ENCODE measurements at places on chromosomes 3 and 15.
A peak's percentile ranks its signal among the peaks of the same experiment; 100 is the strongest.

DNA sequence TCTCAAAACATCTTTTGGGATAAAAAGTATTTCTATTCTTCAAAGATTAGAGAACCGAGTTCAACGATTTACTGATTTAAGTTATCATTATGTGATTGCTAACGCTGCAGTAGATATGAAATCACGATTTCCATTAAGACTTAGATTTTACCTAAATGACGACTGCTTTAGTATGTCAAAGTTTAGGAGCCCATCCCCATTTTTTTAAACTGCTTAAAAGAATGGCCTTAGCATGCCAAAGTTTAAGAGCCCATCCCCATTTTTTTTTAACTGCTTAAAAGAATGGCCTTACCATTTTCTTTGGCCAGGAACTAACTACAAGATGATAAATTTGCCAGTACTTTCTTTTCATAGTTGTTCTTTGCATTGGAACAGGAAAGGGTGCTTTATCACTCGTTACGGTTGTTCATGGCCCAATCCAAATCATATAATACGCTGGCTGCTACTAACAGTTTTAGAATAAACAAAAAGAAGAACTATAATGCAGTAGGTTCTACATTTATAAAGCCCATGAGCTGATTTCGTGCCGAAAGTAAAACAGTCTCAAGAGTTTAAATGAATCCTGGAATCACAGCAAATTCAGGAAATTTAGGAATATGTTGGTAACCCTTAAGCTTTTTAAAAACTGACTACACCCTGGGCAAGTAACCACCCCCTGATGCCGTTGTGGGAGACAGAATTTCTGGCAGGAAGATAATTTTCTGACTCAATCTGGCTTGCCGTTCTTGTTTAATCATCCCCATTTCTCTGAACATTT is 869 bp upstream of the TSC22D2 start:
- no peak for DNase-seq

DNA sequence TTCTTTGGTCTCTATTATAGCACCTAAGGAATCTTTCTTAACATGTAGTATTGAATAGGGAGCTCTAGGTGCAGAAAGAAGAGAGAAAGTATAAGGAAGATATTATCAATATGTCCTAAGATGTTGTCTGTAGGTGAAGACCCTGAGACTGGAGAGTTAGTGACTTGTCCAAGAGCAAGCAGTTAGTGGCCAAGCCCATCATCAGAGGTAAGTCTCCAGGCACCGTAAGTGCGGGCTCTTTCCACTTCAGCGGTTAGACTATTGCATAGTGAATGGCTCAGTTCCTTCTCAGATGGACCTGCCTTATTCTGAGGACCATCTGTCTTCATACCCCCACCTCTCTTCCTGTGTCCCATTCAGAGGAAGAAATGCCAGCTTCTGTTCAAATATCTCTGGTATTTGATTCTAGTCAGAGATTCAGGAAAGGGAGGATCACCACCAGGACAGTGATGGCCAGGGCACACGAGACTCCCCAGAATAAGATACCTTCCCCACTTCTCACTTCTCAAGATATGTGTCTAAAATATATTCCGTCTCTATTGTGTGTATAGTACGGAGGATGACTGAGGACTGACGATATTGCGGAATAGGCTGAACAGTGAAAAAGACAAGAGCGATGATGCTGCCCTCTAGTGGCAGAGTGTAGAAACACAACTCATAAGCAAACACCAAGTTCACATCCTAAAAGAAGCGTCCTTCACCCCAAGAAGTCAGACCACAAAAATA is 19.1 kb upstream of the ADGRG7 start:
- peak; percentile 47 for DNase-seq

GRCh38 chr15:55652359-55652758 is 64.2 kb upstream of the PYGO1 start:
- DNase-seq: no peak

DNA sequence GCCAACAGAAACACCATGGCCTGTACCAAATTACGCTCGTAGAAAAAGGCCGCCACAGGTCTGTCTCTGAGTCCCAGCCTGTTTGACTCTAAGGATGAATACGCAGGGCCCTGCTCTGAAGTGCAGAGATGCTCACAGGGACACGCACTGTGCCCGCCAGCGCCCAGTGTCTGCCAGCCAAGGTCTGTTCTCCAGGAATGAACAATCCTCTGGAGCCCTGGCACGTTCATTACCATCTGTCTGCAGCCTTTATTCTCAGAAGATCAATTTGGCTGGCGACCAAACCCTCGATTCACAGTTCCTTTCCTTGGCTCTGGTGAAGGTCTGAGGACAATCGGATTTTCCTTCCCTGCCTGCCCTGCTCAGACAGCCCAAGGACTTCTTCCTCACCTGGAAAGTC is 66.3 kb downstream of the NIPA2 start:
- DNase-seq: no peak

- no peak for DNase-seq
These were observed 23.0 kb upstream of the COPG1 start for GRCh38 chr3:129226374-129226773.

DNA sequence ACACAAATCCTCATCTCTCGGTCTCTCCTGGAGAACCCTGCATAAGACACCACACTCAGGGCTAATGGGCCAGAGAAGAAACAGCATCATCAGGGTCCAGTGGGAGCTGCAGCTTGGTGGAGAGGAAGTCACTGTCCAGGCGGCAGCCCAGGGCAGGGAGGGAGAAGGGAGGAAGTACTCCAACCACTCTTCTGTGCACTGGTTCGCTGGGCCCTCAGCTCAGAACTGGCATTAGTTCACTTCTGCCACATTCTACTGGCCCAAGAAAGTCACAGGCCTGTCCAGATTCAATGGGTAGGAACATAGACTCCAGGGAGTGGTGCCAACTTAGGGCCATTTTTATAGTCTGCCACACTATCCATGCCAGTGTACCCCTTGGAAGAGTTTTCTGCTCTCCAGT is 169.0 kb downstream of the ABHD5 start:
- no peak for DNase-seq

GRCh38 chr15:85688711-85689110 is 106.0 kb downstream of the KLHL25 start:
- DNase-seq: no peak

GRCh38 chr3:119184796-119185570 is 11.6 kb downstream of the UPK1B start:
- no peak for DNase-seq

- peak; percentile 27 for DNase-seq
These were observed 468 bp downstream of the UBP1 start for GRCh38 chr3:33439546-33440327.

DNA sequence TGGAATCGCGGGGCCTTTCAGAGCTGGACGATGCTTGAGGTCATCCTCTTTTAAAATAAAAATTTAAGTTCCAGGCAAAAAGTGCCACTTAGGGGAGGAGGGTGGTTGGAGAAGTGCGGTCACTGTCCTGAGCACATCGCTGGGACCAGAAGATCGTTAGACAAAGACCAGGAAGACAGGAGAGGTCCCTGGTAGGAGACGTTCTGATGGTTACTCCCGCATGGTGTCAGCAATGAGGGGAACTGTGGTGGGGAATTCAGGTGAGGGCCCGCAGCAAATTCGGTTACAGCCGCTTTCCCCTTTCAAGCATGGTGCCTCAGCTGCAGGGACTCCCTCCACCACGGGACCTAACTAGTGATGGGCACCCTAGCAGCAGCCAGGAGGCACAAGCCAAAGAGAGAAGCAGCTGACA is 1.0 kb upstream of the ISY1 start:
- peak; percentile 19 for DNase-seq

DNA sequence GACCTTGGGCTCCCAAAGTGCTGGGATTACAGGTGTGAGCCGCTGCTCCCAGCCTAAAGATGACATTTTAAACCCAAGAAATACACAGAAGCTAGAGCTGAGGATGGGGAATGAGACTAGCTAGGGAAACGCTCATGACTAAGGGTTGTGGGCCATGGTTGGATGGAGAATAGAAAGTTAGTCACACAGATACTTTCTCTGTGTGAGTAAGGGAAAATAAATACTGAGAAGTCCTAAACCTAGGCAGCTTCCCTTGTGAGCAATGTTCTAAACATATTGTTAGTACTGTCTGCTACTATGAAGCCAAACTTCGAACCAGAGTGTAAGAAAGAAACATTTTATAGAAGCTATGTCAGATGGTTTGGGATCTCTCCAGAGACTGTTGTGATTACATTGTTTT is 304.8 kb upstream of the STAC start:
- no peak for DNase-seq

GRCh38 chr15:96272427-96272826 is 58.1 kb upstream of the NR2F2 start:
- DNase-seq: no peak

DNA sequence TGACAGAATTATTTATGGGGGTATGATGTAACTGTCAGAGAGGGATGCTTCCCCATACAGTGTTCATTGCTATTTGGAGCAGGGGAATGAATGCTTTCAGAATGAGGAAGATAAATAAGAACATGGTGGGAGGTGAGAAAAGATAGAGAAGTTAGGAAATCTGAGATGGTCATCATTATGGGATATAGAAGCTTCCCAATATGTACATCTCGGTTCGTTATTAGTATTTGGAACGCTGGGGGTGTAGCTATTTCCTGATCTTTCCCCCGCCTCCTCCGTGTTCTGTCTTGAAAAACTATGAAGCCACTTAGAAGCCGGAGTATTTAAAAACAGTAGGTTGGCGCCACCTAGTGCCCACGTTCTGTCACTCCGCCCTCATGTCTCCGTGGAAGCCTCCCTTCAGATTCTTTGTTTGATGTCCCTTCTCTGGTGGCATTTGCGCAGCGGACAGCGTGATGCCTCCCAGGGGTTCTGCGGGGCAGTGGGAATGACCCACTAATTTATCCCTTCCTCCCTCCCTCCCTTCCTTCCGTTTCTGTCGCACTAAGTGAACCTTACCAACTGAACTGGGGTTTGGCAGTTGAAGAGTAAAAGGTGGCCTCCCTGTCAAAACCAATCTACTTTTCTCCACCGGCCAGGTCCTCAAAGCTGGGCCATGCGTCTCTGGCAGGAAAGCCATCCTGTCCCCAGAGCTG is 184.5 kb downstream of the FEZF2 start:
- DNase-seq: peak; percentile 32

DNA sequence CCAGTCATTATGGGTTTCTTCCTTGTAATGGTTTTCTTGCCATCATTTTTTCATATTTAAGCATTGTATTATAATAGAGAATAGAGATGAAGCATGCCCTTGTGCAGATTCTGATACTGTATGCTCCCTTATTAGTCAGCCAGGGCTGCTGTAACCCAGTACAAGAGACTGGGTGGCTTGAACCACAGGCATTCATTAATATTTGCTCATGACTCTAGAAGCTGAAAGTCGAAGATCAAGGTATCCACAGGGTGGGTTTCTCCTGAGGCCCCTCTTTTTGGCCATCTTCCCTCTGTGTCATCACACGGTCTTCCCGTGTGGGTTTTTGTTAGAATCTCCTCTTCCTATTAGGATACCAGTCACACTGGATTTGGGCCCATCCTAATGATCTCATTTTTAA is 74.5 kb downstream of the FOXP1 start:
- DNase-seq: no peak

DNA sequence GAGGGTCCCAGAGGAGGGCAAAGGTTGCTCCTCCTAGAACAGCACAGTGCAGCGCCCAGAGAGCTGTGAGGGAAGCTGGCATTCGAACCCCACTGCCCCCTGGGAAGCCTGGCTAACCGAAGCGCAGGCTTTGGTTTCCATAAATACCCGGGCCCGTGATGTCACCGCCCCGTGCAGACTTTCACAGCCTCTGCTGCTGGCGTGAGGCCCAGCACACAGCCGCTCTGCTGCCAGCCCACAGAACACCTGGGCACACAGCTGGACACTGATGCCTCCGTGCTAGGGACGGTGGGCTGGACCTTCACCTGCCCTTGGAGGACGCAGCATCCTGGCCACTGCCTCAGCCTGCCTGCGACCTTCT is 1.0 kb downstream of the IQSEC1 start:
- no peak for DNase-seq

DNA sequence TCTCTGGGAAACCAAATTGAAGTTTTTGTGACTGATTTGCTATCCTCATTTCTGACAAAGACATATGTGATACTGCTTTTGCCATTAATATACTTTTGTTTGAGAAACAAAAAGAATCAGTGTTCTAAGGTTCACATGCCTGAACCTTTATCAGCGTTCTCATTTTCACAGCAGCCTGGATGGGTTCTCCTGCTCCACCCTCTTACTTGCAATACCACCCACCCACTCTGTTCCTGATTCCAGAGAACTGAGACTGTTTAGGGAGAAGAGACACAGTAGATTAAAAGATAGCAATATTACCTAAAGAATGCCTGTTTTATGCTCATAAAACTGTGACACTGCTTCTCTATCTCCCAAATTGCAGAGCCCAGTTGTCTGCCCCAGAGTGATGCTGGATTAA is 25.8 kb upstream of the ARL6 start:
- no peak for DNase-seq

DNA sequence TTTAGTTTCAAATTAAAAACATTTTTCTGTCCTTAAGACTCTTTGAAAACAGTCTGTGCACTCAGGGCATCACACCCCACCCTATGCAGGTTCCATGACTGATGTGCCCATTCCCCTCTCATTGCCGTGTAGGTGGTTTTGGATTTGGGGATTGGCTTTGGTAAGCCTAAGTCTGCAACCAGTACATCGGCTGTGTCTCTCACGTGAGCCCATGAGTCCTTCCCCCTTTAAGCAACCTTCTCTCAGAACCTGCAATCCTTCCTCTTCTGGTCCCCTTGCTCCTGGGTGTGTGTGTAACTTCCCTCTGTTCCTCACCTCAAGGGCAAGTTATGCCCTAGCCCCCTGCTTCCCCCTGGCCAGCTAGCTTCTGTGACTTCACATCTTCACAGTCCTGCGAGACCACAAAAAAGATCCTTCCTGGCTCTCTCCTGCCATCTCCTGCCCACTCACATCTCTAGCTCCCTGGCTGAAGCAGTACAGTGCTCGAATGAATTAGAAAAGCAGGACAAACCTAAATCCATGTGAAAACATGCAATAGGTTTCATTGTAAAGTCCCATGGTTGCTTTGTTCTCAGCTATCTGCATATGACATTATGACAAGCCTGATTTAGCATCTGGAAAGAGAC is 126.7 kb downstream of the UACA start:
- no peak for DNase-seq

GRCh38 chr15:68214838-68215254 is 9.7 kb upstream of the CALML4 start:
- no peak for DNase-seq

DNA sequence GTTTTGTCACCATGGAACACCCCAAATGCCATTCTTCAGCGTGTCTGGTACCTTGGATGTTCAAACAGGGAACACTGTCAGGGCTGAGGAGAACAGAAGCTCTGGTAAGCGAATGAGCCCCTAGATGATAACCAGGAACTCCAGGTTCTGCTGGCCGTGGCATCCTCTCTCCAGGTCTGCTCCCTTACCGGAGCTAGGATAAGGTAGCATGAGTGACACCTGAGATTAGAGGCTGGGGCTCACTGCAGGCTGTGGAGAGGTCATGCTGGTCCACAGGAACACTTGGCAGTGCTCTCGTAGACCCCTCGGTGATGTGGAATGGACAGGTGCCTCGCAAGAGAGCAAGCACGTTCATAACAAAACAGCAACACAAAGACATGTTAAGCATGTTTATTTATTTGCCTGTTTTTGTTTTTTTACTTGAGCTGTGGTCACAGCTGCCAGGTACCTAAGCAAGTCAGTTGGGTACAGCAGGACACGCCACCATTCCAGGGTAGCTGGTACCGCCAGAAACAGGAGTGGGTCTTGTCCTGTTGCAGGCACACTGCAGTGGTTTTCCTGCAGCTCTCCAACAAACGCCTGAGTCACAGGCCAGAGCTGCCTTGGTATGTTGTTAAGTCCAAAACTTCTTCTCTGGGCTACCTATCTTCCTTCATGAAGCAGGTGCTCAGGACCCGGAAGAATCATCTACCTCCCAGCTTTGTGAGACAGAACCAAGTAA is 4.6 kb downstream of the RBM15B start:
- no peak for DNase-seq
